ENCODE measurements at places on chromosomes 4 and X.

GRCh38 chr4:175407926-175408325 is 404.1 kb downstream of the GPM6A start:
- no peak for ATAC-seq

DNA sequence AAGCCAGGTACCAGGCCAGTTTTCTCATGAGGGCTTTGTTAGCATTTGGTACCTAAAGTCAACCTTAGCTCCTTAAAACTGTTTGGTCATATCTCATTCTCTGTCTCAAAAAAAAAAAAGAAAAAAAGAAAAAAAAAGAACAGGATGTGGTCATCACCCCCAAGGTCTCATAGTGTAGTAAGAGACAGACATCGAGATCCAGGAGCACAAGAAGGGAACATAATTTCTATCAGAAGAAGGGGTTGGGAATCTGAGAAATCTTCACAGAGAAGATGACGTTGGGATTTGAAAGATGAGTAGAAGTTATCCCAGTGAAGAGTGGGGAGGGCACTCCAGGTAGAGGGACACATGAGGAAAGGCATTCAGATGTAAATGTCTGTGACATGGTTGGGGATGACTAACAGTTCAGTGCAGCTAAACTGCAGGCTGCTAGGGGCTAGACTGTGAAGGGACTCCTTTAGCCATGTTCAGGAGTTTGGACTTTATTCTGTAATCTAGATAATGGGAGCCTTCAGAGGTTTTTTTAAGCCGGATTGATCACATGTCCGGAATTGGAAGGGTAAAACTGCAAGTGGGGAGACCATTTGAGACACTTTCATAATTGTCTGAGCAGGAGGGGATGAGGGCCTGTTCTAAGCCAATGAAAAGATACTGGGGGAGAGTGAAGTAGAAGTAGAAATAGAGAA is 26.9 kb upstream of the GJB1 start:
- ATAC-seq, result peak; percentile 85

GRCh38 chrX:95645738-95646137 is 1038.9 kb upstream of the DIAPH2 start:
- ATAC-seq, result no peak

DNA sequence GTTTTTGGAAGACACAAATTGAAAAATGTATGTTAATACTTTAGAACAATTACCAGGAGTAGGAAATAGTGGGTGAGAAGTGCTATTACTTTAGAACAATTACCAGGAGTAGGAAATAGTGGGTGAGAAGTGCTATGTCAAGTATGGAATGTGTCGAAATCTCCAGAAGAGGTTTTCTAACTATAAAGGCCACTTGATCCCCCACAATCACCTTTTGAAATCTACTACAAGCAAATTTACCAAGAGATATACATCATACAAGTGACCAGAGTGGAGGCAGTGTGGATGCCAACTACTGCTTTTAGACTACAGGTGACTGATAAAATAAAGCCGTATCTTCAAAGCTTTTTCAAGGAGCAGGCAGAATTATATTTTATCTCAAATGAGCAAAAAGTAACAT is 43.1 kb downstream of the MAB21L2 start:
- no peak for ATAC-seq

- no peak for ATAC-seq
Observed at GRCh38 chr4:118683513-118683912, 1.7 kb upstream of the METTL14 start.

DNA sequence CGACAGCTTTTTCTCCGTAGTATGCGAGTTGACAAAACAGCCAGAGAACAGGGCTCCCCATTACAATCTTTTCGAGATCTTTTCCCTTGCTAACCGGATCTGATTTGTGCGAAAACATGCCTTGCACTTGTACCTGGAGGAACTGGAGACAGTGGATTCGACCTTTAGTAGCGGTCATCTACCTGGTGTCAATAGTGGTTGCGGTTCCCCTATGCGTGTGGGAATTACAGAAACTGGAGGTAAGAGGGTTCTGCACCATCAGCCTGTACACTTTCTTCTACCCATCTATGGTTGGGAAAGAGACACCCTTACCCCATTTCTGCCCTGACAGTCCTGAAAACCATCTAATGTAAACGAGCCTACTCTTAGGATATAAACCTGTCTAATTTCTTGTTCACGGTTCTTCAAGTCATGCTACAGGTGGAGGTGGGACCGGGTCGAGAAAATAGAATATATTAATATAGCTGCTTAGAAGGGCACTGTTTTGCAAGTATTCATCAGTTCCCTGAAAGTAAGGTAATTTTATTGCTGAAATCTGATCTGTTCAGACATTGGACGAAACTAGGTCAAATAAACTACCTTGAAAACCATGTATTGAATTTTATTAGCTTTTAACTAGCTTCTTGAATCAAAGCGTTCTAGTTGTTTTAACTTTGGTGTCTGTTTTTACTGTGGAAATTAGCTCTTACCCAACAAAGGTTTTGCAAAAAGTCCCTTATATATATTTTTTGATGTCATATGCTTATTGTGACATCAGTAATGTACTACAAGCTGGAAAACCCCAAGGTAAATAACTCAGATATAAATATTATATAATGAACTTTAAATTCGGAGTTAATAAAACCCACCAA is 869 bp downstream of the TMEM184C start:
- peak; percentile 2 for ATAC-seq

All from activated T-helper 17 cell treated with anti-CD3 and anti-CD28 coated beads, Interleukin-2, amount 50 U/mL, for 72 hours (primary cell).